ENCODE measurements at places on chromosomes 5 and 9. TPM values are rescaled to one million over a fixed set of nuclear protein-coding genes. Genes with fewer than 3 reads are reported as not detected.

COL5A1 gene
- 32.1 TPM for total RNA-seq

NRG2 gene
- 0.06 TPM for total RNA-seq

- H3K4me3 ChIP-seq, result no peak overlapping the region
- no peaks in the 10 kb centered on the region for H3K36me3 ChIP-seq
- H3K27me3 ChIP-seq, result no peaks in the 10 kb centered on the region
- DNase-seq, result no peak
- no peak overlapping the region for H3K27ac ChIP-seq
Measured at GRCh38 chr5:6449465-6450158, 953 bp downstream of the UBE2QL1 start.

- H3K27ac ChIP-seq, result no peak overlapping the region
- no peak overlapping the region for H3K4me3 ChIP-seq
- DNase-seq, result peak; percentile 92
- H3K36me3 ChIP-seq, result no peaks in the 10 kb centered on the region
Measured at GRCh38 chr9:93119953-93120845, 13.9 kb downstream of the NINJ1 start.

DNA sequence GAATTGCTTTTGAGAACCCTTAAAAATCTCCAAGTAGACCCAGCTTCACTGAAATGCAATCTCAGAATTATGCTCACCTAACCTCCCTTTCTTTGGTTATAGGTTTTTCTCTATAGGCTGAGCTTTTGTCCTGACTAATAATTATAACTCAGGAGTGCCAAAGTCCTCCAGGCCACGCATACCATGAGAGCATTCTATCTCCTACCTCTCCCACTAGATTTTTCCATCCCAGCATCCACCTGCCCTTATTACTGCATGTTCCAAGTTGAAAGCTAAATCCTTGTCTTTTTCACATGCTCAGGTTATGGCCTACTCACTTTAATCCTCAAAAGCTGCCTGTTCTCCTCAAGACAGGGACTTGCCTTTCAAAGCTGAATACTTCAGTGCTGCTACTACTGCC, 22.1 kb downstream of the ZNF346 start:
- no peaks in the 10 kb centered on the region for H3K4me1 ChIP-seq
- H3K36me3 ChIP-seq, result peaks cover 61% of the 10 kb centered on the region
- DNase-seq, result no peak
- H3K4me3 ChIP-seq, result no peak overlapping the region
- no peaks in the 10 kb centered on the region for H3K27me3 ChIP-seq

- H3K27ac ChIP-seq, result no peak overlapping the region
- H3K4me3 ChIP-seq, result no peak overlapping the region
- no peaks in the 10 kb centered on the region for H3K36me3 ChIP-seq
Measured at GRCh38 chr9:24625097-24625496, 79.4 kb upstream of the IZUMO3 start.

SLC36A2 gene
- not detected for total RNA-seq

DNA sequence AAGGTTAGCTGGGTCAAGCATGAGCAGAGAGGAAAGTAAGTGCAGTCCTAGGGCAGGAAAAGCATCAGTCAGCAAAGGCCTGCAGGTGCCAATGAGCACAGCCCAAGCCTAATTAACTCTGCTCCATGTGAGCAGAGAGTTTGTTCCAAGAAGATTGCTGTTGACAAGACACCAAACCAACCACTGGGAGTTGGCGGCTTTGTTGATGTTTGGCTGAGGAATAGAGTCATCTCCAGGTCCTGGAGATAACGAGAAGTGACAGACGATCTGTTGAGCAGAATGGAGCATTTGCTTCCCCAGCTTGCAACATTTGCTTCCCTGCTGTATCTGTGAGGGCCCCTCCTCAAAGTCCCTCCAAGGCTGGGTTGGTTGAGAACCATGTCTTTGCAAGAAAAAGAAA, 68.2 kb downstream of the FAM114A2 start:
- no peak overlapping the region for H3K4me3 ChIP-seq
- no peak overlapping the region for H3K27ac ChIP-seq
- H3K36me3 ChIP-seq, result no peaks in the 10 kb centered on the region
- H3K27me3 ChIP-seq, result peaks cover 3% of the 10 kb centered on the region
- DNase-seq, result no peak

- no peak overlapping the region for H3K4me3 ChIP-seq
- DNase-seq, result peak; percentile 36
- H3K27me3 ChIP-seq, result peaks cover 7% of the 10 kb centered on the region
- H3K36me3 ChIP-seq, result no peaks in the 10 kb centered on the region
Measured at GRCh38 chr5:31987985-31988710, 186.0 kb downstream of the GOLPH3 start.

- no peaks in the 10 kb centered on the region for H3K36me3 ChIP-seq
- no peak overlapping the region for H3K4me3 ChIP-seq
- H3K27ac ChIP-seq, result no peak overlapping the region
- no peak for DNase-seq
- H3K4me1 ChIP-seq, result no peaks in the 10 kb centered on the region
- H3K27me3 ChIP-seq, result no peaks in the 10 kb centered on the region
Measured at GRCh38 chr5:66494437-66494836, 101.8 kb upstream of the MAST4 start.

- DNase-seq, result peak; percentile 6
- H3K4me3 ChIP-seq, result no peak overlapping the region
- H3K36me3 ChIP-seq, result no peaks in the 10 kb centered on the region
- H3K27me3 ChIP-seq, result no peaks in the 10 kb centered on the region
- no peak overlapping the region for H3K27ac ChIP-seq
- H3K4me1 ChIP-seq, result peaks cover 17% of the 10 kb centered on the region
Measured at GRCh38 chr9:133735931-133736330, 2.2 kb downstream of the SARDH start.

CCNO gene
- total RNA-seq, result 0.35 TPM

GRCh38 chr5:7396713-7397454, 946 bp downstream of the ADCY2 start:
- peak overlapping the region; percentile 99 for H3K27ac ChIP-seq
- peak overlapping the region; percentile 78 for H3K4me3 ChIP-seq
- no peaks in the 10 kb centered on the region for H3K27me3 ChIP-seq

DNA sequence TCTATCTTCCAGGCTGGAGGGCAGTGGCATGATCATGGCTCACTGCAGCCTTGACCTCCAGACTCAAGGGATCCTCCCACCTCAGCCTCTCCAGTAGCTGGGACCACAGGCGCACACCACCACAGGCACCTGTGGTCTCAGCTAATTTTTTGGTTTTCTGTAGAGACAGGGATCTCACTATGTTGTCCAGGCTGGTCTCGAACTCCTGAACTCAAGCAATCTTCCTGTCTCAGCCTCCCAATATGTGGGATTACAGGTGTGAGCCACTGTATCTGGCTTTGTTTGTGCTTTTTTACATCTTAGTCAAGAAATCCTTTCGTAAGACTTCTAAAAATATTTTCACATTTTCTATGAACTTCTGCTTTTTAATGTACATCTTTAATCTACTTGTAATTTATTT, 116.9 kb downstream of the DENND1A start:
- peaks cover 7% of the 10 kb centered on the region for H3K4me1 ChIP-seq
- no peak for DNase-seq
- no peak overlapping the region for H3K4me3 ChIP-seq
- no peaks in the 10 kb centered on the region for H3K36me3 ChIP-seq

RNF183 gene
- not detected for total RNA-seq

CCL28 gene
- not detected for total RNA-seq

GRCh38 chr9:114060711-114061110, 17.4 kb downstream of the AMBP start:
- no peaks in the 10 kb centered on the region for H3K27me3 ChIP-seq
- H3K27ac ChIP-seq, result no peak overlapping the region
- peaks cover 23% of the 10 kb centered on the region for H3K4me1 ChIP-seq
- H3K4me3 ChIP-seq, result no peak overlapping the region
